ENCODE measurements at places on chromosomes 12 and 14. TPM values are rescaled to one million over a fixed set of nuclear protein-coding genes. Genes with fewer than 3 reads are reported as not detected.

APOF gene
- not detected for polyA plus RNA-seq

LIN7A gene
- 5.8 TPM for polyA plus RNA-seq

MUCL1 gene
- polyA plus RNA-seq: not detected

PLEKHG7 gene
- not detected for polyA plus RNA-seq

KRT73 gene
- polyA plus RNA-seq: not detected

GPHN gene
- 4.7 TPM for polyA plus RNA-seq

RABGGTA gene
- polyA plus RNA-seq: 65.1 TPM

CAPS2 gene
- 2.3 TPM for polyA plus RNA-seq

DEGS2 gene
- 0.82 TPM for polyA plus RNA-seq

RFX4 gene
- 0.05 TPM for polyA plus RNA-seq

ZC2HC1C gene
- 0.72 TPM for polyA plus RNA-seq

LRRC9 gene
- polyA plus RNA-seq: 0.12 TPM

ZNF410 gene
- polyA plus RNA-seq: 11.2 TPM

TRHDE gene
- polyA plus RNA-seq: 1.3 TPM

NPFF gene
- not detected for polyA plus RNA-seq

SOAT2 gene
- polyA plus RNA-seq: 0.13 TPM

KRT83 gene
- polyA plus RNA-seq: not detected

MSRB3 gene
- polyA plus RNA-seq: 0.46 TPM

C12orf42 gene
- polyA plus RNA-seq: 0.05 TPM

RXYLT1 gene
- polyA plus RNA-seq: 3.5 TPM

IL25 gene
- polyA plus RNA-seq: not detected

COL2A1 gene
- 8.8 TPM for polyA plus RNA-seq

CMKLR1 gene
- 2.9 TPM for polyA plus RNA-seq

IFNG-AS1 gene
- not detected for polyA plus RNA-seq

TMEM117 gene
- 0.31 TPM for polyA plus RNA-seq

SLC17A8 gene
- 0.14 TPM for polyA plus RNA-seq

PIWIL1 gene
- polyA plus RNA-seq: 0.02 TPM

POTEG gene
- polyA plus RNA-seq: not detected

KERA gene
- polyA plus RNA-seq: not detected

TCL1B gene
- 11.5 TPM for polyA plus RNA-seq

KRT71 gene
- polyA plus RNA-seq: not detected

DENND5B gene
- 13.4 TPM for polyA plus RNA-seq

ANG gene
- polyA plus RNA-seq: 4.6 TPM

EPS8 gene
- polyA plus RNA-seq: 3.0 TPM

PPP1R1A gene
- polyA plus RNA-seq: 6.1 TPM

MEG3 gene
- polyA plus RNA-seq: 0.17 TPM

PSMD9 gene
- 38.5 TPM for polyA plus RNA-seq

SLC35F4 gene
- not detected for polyA plus RNA-seq
